ENCODE measurements at places on chromosomes 1 and 21.

DNA sequence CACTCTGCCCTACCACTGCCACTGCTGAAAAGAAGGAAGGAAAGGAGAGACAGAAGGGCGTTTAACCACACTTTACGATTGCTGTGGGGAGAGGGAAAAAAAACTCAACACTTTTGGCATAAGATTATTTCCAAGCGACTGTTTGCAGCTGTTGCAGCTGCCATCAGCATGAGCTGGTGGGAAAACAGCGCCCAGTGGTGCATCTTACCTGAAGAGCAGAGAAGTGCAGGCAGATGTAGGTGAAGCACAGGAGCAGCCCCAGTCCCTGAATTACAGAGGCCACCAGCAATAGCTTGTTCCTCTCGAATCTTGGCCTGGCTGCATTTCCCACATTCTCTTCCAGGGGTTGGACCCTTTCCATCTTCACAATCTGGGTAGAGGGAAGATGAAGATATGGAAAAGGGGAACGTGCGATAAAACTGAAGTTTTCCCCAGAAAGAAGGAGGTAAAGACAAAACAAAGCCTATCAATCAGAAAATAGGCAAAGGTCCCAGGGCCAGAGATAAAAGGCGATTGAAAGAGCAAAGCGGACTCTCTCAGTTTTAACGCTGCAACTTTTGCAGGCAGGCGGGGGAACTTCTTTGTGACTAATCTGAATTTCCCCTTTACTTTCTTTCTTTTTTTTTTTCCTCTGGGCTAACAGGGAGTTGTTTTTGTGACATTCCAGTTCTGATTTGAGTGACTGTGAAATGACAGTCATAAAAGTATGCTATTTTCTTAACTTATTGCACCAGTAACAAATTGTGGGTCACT is at the start of gene TNFSF4:
Gene TNFSF4 (minus strand): TSS at position 516 of the 753 bp plus-strand sequence. CDS start 155 bp downstream, at position 361.
- no peak for DNase-seq

DNA sequence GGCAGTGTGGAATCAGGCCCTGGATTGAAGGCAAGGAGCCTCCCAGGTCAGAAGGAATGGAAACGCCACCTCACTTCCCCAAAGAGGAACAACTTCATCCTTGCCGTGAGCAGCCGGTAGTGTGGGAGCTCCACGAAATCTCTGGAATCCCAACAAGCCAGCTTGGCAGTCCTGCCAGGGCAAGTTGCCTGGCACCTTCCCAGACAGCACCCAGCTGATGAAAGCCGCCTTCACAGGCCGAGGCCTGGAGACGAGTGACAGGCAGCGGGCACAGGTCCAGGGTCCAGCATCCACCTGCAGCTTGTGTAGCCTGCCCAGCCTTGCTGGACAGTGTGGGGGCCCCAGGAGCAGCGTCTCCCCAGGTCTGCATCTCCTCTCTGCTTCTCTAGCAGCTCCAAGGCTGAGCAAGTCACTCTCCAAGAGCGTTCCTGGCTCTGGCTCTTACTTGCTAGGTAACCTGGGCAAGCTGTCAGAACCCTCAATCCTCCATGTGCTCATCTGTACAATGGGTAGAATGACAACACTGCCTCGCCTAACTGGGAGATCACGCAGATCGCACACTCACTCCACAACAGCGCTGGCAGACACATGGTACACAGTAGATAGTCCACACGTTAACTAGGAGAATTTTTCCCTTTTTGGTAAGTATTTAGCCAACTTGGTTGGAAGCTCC is 43.0 kb downstream of the ACOT7 start:
- DNase-seq: no peak

DNA sequence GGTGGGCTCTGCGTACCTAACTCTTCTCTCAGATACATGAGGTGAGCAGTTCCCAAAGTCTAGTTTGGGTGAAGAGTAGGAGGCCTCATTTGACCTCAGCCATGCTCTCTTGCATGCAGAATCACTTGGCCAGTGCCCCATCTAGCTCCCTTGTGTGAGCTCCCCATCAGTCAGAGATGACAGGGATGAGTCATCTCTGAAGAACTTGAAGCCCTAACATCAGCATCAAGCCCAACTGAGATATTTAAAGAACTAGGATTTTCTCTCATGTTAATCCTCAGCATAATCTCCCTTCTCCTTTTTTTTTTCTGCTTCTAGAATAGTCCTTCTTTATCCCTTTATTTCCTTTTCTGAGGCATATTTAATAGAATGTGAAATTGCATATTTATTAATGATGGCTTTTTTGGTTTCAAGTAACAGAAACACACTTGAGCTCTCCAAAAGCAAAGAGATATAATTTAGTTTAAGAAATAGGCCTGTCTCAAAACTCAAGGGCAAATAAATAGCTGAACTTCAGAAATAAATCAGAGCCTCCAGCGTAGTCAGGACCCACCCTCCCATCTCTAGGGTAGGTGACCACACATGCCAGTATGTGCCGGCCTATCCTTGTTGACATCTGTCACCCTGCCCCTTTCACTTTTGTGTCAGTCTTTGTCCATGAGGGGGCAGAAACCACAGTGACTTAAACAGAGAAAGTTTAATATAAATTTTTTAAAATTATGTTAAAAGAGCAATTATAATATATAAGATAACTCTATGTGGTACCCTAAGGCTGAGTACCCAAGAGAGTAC is 112.3 kb downstream of the TSEN15 start:
- no peak for DNase-seq

DNA sequence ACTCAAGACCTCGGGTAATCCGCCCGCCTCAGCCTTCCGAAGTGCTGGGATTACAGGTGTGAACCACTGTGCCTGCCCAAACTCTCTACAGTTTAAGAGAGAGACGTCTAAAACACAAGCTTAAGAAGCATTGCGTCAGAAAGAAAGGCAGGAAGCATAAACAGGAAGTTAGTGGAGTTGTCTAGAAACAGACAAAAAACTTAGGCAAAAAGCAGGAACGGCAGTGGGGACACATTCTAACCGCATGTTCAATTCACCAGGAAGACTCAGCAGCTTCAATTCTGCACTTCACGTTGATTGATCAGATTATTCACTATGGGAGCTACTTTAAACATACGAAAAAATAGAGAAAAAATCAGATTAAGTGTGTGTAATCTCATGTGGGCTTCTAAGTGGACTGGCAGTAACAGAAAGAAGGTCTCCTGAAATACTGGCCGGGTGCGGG is 7.4 kb downstream of the CFAP74 start:
- DNase-seq: no peak

DNA sequence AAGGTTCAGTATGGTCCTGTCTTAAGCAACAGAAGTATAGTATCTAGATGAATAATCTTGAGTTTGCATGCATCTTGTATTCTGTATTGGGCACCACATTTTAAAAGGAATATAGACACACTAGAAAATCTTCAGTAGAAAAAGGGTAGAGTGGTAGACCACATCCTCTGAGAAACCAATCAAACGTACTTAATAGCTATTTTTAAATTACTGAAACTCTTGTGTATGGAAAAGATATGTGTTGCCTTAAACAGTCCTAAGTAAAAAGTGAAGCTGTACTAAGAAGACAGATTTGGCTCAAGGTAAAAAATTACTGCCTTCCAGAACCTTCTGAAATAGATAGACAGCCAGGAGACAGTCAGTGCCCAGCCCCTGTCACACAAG is 3.1 kb downstream of the CTXND2 start:
- no peak for DNase-seq

DNA sequence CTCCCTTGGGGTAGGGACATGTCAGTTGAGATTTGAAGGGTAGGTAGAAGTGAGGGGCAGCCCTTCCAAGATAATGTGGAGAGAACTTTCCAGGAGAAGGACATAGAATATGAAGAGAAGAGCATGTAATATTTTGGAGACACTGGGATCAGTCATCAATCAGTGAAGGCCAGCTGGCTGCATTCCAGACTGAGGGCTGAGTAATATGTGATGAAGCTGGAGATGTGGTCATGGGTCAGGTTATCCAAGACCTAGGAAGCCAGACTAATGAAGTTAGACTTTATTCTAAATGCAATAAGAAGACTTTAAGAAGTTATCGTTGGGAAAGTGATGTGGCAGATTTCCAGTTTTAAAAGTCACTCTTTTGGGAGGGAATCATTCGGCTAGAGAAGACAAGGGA is 262.0 kb downstream of the HMCN1 start:
- DNase-seq: no peak

GRCh38 chr1:171455967-171456366 is 29.4 kb upstream of the PRRC2C start:
- DNase-seq: no peak

- DNase-seq: no peak
Measured at GRCh38 chr1:50955116-50955515, 5.0 kb downstream of the FAF1 start.

DNA sequence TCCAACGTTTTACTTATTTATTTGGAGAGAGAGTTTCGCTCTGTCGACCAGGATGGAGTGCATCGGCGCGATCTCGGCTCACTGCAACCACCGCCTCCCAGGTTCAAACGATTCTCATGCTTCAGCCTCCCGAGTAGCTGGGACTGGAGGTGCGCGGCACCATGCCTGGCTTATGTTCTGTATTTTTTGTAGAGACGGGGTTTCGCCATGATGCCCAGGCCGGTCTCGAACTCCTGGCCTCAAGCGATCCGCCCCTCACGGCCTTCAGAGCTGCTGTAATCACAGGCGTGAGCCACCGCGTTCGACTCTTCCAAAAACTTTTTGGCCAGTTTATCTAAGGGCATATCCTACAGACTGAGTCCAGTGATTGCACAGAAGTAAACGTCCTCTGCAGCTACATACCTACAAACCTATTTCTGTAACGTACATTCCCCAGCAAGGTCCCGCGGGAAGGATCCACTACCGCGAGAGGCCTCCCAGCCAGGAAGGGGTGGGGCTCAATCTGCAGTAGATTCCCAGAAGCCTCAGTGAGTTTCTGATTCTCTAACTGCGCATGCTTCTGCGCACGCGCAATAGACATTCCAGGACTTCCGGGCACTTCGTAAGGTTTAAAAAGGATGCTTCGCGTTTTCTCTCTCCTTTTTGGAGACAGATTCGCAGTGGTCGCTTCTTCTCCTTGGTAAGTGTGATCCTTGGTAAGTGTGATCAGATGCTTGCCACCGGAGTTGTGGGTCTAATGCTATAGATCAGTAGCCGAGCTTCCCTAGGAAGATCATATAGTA is at the start of gene RCC1:
Gene RCC1 (plus strand): TSS at position 638 of the 782 bp plus-strand sequence. CDS start 23,824 bp downstream, outside the sequence.
- DNase-seq: peak; percentile 80

DNA sequence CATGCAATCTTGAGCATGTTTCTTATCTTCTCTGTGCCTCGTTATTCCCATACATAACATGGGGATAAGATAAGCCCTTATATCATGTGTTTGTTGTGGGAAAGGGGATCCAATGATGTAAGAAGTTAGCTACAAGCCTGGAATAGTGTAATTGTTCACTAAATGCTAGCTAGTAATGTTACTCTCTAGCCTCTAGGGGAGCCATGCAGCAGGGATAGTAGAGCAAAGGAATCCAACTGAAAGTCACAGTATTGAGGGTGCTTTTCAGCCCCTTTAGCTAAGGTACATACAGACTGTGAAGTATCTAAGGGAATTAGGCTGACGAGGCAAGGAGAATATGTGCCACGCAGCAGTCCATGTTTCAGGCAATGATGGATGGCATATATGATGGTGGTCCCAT is 46.9 kb downstream of the IL23R start:
- no peak for DNase-seq

DNA sequence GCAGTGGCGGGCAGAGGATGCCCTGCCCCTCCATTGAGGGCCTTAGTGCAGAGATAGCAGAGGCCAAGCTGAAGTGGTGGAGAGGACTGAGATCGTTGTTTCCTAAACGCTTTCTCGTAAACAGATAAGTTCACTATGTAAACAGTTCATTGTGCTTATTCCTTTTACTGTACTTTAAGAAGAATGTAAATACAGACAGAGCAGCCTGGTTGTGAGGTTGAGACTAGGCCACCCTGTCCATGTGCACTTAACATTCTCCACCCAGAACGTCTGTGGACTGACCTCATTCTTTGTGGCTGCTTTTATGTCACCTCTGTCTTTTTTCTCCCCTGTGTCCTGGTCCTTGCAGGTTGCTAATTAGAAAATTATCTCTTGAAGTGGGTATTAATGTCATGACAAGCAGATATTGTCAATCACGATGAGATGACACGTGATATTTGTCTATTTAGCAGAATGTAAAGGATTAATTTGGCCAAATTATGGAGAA is 8.5 kb downstream of the CENPS start:
- DNase-seq: no peak

GRCh38 chr1:178500091-178500770 is 3.5 kb upstream of the CLEC20A start:
- no peak for DNase-seq

- DNase-seq: no peak
Measured at GRCh38 chr21:26522704-26523103, 50.4 kb downstream of the CYYR1 start.

DNA sequence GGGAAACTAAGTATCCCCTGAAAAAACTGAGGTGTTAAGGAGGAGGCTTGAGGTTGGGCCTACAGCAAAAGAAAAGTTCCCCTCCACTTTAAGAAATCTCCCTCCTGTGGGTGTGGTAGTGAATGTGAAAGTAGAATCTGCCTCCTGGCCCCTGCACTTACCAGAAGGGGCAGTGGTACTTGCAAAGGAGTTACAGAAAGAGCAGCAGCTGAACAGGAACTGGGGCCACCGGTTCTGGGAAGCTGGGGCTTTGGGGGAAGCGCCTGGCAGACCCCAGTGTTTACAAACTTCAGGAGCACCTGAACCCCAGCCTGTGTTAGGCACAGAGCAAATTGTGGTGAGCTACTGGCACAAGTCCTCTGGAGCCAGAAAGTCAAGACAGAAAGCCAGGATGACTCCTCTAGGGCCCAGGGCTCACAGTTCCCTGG is 250.2 kb upstream of the FGGY start:
- no peak for DNase-seq

Data from activated CD4-positive, alpha-beta T cell treated with anti-CD3 and anti-CD28 coated beads, Interleukin-2, amount 50 U/mL, for 24 hours (primary cell).